ENCODE measurements at places on chromosomes 3 and 15. TPM values are rescaled to one million over a fixed set of nuclear protein-coding genes. Genes with fewer than 3 reads are reported as not detected.
A peak's percentile ranks its signal among the peaks of the same experiment; 100 is the strongest.

The ATP2B2 gene
- total RNA-seq, result not detected

The C2CD4A gene
- total RNA-seq, result not detected

The ROPN1 gene
- 0.55 TPM for total RNA-seq

The NPTN gene
- total RNA-seq, result 127 TPM

The SHF gene
- 7.6 TPM for total RNA-seq

GRCh38 chr3:50375258-50375931 lies 16.1 kb upstream of the TMEM115 start:
- no peak for DNase-seq

DNA sequence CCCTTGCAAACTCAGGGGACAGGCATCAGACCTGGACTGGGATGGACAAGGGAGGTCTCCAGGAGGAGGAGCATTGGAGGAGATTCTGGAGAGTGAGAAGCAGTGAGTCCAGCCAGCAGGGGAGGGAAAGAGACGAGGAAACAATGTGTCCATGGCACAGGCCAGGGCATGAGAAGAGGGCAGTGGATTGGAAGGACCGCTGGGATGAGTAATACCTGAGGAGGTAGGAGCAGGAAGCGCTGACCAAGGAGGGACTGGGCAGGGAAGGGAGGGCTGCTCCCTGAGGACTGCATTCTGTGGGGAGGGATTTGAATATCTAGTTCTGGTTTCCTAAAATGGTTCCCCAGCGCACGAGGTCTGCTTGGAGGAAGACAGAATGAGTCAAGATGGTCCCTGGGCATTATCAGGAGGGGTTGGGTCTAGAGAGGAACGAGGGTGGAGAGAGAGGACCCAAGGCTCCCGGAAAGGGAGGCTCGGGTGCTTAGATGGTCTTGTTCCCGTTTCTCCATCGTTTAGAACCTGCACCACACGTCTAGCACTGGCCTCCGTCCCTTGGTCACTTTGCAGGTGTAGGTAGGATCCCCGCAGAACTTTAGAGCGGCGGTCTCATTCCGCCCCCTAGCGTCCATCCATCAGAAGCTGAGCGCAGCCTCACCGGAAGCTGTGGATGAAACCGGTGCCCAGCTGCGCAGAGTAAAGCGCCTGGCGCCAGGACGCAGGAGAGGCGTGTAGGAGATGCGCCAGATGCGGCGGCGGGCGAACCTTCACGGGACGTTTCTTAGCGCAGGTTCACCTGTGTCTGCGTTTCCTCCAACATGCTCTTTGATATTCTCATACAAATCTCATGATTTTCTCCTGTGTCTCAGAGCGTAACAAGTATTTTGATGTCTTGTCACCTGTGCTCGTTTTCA lies 190.7 kb upstream of the NDN start:
- DNase-seq, result peak; percentile 84

DNA sequence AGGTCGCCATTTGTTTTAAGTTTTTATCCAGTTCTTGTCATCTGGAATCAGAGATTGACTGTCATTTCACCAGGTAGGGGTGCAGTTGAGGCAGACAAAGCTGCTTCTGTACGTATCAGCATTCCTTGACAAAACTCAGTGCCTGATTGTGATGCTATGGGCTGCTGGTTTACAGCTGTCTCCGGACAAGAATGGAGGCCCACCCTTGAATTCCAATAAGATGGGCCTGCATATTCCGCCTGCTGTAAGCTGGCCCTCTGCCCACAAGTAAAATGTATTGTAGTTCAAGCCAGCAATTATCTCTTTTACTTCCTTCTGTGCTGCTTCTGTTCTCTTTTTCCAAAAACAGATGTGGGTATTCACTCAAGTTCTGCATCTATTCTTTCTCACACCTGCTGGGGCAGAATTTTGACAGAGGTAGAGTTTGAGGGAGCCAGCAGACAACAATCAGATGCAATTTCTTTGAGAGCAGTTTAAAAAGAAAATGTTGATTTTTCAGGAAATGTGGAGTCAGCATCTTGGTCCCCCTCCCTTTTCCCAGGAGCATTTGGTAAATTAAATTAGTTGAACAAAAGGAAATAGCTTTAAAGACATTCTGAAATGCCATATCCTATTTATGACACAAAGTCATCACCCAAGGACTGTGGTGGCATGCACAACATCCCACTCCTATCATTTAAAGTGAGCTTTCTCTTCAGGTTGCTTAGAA lies 53.5 kb downstream of the IQCH start:
- no peak for DNase-seq

GRCh38 chr3:96236522-96236921 lies 577.9 kb upstream of the EPHA6 start:
- DNase-seq, result no peak

GRCh38 chr3:58713715-58714401 lies 47.3 kb upstream of the FAM3D start:
- DNase-seq, result no peak

GRCh38 chr3:52232279-52233107 lies 6.5 kb downstream of the TWF2 start:
- no peak for DNase-seq

DNA sequence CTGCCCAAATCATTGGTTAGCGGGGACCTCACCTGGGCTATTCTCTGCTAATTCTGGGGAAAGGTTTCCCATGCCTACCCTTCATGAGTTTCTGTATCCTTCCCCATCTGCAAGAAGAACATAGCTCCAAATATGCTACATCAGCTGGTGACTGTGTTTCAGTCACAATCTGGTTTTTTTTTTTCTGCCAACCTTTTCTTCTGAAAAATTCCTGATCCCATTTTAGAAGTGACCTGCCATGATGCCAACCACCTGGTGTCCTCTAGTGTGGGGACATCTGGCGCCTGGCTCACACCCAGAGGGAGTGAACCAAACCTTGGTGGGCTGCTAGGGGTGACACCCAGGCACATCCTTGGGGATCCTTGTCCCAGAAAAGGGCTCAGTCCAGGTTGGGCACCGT lies 76.1 kb downstream of the CHRD start:
- no peak for DNase-seq

- DNase-seq, result peak; percentile 33
Observed at GRCh38 chr3:172040981-172041963, 1.9 kb downstream of the FNDC3B start.

GRCh38 chr15:86028961-86029360 lies 50.7 kb upstream of the AGBL1 start:
- DNase-seq, result no peak

DNA sequence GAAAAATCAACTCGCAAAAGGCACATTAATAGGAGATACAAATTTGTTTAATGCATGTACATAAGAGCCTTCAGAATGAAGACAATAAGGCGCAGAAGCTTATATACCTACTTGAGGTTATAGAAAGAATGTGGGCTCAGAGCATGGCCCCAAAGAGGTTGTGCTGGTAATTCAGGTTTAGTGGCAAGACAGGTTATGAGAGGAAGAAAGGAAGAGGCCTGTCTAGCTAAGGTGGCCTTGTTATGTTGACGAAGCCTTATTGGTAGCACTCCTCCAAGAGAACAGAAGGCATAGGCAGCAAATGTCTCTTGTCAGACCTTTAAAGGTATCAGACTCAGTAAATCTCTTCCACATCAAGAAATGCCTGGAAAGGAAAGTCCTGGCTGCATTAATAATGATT lies 290.8 kb downstream of the MCTP2 start:
- DNase-seq, result no peak

GRCh38 chr3:23389089-23389488 lies 186.0 kb downstream of the UBE2E2 start:
- DNase-seq, result no peak

DNA sequence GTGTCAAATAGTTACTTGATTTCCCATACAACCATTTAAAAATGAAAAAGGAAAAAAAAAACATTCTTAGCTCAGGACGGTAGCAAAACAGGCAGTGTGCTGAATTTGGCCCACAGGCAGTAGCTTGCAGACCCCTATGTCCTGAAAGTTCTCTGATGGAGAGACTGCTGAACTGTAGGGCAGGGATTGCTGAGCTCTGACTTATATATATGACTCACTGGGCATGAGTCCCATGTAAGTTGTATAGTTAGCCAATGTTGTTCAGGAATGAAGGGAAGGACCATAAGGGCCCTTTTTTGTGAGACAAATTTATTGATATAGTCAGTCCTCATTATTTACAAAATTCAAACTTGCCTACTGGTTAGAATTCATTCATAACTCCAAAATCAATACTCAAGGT lies 36.9 kb upstream of the FRMD4B start:
- DNase-seq, result no peak

GRCh38 chr15:37877851-37878741 lies 56.3 kb upstream of the TMCO5A start:
- DNase-seq, result peak; percentile 10

DNA sequence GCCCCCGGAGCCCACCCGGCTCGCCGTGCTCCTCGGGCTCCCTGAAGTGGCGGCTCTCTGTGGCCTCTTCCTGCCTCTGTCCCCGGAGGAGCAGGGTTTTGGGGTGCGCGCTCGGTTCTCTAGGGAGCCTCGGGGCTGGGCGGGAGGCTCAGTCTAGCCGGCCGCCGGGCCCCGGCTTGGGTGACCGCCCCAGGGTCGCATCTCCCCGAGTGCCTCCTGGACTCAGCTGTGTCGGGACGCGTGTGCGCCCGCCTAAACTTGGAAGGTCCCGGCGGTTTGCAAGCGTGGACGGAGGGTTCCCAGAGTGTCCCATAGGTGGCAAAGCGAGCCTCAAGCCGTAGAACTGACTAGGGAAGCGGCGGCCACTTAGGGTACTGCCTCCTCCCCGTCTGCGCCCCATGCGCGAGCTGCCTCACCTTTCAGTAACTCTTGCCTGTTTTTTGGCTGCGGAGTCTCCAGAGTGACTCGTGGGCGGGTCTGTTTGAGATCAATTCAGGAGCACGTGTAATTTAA lies 601 bp downstream of the ACTL6A start:
- peak; percentile 91 for DNase-seq

DNA sequence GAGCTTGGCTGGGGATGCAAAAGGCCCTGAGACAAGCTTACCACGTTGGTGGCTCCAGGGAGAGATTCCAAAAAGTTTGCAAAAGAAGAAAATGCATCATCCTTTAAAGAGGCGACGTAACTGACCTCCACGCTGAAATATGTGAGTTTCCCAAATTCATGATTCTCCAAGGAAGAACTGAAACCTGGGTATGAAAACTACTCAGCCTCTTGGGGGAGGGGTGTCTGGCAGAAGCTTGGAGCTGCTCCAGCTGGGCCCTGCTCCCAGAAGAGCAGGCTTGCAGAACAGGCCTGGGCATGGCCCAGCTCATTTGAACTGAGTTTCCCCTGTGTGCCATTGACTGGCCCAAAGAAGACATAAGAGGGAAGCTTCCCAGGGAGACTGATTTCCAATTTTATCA lies 20.5 kb downstream of the CPN2 start:
- peak; percentile 81 for DNase-seq

Measured in stomach (tissue), 19 donors.